Stimulated activated naive B cell treated with anti-CD40 and anti-IgM and Interleukin-4, amounts not matched to agents 10 μg/mL and 1 μg/mL and 100 μg/mL, for 72 hours (primary cell): ENCODE measurements at places on chromosomes 12 and 14.

GRCh38 chr12:31736472-31736871 lies 7.7 kb upstream of the AMN1 start:
- DNase-seq, result no peak

DNA sequence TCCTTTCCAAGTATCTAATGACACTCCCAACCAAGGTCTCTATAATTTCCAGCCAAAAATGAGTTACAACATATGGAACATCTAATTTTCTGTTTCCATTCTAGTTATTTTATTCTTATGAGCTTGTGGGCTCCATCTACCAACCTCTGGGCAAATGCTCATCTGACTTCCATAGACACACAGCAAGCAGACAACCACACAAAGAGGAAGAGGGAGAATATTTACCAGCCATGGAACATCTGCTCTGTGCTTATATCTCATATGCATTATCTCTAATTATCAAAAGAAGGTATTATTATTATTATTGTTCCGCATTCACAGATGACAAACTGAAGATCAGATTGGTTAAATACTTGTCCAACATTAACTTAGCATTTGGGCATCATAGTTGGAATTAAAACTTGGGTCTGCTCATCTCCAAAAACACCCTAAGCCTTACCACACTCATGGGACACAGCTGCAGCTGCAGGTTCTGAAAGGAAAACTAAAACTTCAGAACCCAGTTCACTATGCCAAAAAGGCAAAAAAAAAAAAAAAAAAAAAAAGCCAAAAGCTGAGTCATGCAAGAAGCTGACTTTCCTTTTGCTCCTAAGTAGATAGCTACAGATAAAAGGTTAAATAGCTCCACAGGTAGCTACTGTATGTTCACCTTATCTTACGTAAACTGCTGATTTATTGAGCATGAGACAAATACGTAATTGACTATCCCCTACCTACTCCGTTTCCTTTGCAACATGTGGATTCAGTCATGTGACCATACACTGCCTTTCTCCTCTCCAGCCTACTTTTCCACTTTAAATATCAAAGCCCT lies 23.6 kb upstream of the TCL1B start:
- DNase-seq, result no peak

DNA sequence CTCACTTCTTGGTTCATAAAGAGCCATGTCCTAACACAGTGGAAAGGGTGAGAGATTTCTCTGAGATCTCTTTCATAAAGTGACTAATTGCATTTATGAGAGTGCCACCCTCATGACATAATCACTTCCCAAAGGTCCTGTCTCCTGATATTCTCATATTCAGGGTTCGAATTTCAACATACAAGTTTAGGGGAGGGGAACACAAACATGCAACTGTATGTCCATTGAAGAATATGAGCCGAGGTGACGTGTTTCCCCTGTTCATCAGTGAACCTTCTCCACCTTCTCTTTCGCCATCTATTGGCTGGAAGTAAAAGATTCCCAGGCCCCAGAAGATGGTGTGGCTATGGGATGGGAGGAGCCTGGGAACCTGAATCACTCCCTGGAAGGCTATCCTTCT lies 354.2 kb upstream of the ATP2B1 start:
- DNase-seq, result no peak

DNA sequence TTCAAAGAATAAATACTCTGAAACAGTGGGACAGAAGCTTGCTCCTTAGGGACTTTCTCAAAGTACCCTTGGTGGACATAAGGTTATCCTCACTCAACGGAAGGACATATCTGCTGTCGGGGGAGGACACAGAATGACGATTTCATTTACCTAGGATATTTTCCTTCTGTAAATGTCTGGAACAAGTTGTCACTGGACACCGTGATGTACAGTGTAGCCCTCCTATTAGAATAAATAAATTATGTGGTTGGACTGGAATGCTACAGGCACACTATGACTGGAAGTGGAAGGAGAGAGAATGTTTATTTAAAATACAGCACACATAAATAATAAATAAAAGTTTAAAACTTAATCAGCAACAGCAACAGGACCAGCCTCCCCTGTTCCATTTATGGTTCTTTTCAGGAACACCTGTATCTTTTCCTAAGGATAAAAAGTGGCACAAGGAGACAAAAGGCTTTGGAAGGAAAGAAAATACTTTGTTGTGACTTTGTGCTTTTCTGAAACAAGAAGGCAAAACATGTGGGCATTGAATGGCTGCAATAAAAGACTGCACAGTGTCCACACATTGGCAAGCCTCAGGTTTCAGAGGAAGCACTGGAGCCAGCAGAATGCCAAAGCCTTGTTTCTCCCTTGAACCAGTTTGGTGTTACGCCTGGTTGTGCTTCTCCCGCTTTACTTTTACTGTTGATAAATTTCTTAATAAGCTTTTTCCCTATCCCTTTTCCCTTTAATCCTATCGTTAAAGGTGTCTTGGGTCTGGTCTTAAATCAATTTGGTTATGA lies 36.8 kb downstream of the FGD4 start:
- DNase-seq, result no peak

- DNase-seq, result no peak
Observed at GRCh38 chr12:103566398-103566797, 20.7 kb upstream of the STAB2 start.

DNA sequence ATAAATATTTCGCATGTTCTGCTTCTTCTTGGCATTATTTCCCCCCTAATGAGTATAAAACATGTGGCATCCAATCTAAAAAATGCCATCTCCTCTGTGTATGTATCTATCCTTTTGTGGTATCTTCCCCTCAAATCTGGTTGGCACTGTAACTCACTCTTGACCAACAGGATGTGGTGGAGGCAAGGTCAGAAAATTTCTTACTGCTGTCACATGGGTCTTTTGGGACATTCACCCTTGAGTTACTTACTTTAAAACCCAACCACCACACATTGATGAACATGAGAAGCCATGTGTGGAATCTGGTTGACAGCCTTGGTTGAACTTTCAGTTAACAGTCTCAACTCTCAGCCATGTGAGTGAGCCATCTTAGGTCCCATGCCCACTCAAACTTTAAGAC lies 516.9 kb downstream of the SLC16A7 start:
- no peak for DNase-seq
